ENCODE measurements at places on chromosomes 5 and 9.

DNA sequence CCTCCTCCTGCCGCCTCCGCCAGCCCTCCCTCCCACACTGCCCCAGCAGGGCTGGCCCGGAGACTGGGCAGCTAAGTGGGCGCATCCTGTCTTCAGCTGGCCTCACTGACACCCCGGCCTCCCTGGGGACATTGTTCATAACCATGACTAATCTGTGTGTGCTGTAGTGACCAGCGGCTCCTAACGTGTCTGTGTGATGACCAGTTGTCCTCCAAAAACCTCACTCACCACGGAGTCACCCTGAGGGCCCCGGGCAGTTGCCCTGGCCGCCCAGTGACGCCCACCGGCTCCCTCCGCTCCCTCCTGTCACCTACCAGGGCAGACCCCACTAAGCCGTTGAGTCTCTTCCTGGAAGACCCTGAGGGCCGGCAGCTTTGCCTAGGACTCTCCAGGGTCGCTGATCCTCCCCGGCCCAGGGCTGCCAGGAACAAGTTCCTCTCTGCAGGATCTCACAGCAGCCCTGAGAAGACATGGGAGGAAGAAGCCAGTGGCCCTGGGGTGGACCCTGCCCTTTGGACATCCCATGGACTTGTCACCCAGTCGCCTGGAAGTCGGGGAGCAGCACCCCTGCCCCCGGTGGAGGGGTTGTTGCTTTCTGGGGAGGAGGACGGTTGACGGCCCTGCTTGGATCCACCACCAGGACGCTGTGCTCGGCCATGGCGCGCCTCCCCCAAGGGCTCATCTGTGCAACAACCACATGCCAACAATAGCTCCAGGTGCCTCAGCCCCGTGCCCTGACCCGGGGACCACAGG lies 110.2 kb upstream of the LMX1B start:
- DNase-seq = no peak

- no peak for DNase-seq
Measured at GRCh38 chr5:71573591-71573990, 13.5 kb upstream of the MCCC2 start.

DNA sequence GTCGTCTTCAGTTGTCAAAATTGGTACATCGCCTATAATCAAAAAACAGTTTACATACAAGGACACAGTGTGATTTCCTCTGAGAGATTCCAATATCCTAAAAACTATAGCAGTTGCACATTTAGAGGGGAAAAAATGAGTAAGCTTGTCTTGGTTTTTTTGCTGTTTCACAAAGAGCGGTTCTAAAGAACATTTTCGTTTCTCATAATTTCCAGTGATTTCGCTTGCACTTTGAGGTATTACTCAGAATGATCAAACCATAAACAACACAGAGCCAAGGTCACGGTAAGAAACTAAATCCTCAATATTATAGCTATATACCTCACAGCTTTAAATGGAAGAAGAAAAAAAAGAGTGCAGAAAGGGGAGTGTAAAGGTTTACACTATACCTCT lies 861 bp downstream of the MTX3 start:
- DNase-seq = no peak

DNA sequence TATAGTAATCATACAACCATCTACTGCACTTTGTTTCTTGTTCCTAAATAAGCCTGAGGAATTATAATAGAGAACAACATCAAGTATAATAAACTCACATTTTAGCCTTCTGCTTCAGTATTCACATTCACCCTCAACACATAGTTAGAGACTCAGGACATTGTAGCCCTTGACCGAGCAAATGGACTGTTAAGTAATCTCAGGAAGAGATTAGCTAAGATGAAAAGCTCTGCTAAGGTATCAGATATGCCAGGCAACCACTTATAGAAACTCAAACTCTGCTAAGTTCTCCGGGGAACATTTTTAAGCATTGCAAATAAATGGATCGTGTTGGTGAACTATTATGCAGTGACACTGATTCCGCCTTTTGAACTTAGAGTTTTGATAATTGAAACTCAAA lies 252.0 kb downstream of the DTWD2 start:
- no peak for DNase-seq

GRCh38 chr9:94945197-94946144 lies 219.0 kb downstream of the AOPEP start:
- DNase-seq = no peak

DNA sequence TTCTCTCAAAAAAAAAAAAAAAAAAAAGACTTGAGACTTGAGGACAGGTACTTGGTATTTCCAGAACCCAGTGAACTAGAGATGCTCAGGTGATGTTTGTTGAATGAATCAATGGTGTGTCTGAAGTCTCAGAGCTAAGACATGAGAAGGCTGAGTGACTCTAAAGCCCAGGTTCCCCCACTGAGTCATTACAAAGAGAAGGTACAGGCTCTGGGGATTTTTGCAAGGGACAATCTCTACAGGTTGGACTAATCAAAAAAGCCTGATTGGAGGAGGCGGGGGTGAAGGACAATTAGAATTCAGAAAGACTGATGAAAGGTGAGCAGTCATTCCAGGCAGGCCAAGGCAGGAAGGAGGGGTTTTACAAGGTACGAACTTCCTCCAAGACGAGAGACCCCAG lies 8.2 kb upstream of the FABP6 start:
- DNase-seq = no peak
